LHCN-M2 (cell line): ENCODE measurements at places on chromosomes 16 and 17. TPM values are rescaled to one million over a fixed set of nuclear protein-coding genes. Genes with fewer than 3 reads are reported as not detected.
A peak's percentile ranks its signal among the peaks of the same experiment; 100 is the strongest.

DNA sequence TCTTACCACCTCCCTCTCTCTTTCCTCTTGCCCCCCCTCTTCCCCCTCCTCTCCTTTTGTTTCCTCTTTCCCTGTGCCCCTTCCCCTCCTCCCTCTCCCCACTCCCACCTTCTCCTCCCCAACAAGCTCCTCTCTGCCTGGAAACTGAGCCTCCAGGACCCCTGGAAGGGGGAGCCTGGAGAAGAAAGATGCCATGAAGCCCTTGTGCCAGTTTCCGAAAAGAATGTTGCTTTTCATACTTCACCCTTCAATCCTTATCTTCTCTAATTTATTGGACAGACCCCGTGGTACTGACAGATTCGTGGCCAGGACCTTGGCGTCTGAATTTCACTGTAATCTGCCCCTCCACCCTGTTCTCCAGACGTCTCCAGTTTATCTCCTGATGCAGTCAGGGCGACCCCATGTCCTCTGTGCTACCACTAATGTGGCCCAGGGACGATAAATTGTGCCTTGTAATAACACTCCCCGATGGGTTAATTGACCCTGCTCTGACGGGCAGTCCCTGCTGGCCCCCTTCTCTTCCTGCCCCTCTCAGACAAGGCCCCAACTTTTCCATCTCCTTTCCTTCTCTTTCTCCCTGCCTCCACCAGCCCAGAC is 138.4 kb upstream of the GSE1 start:
- DNase-seq = no peak

CD300LB gene
- total RNA-seq = not detected in 2 replicates

DNA sequence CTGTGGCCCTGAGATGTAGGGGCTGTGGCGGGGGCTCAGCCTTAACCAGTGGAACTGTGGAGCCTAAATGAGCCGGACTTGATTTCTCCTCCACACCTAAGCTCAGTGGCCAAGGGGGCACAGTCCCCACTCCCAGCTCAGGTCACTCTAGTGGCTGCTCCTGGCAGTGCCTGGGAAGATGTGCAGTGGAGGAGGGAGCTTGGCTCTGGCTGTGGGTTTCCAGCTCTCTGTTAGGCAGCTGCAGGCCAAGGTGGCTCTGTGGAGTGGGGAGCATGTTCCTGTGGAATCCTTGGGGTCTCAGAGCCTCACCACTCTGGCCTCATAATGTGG is 76.3 kb downstream of the AMFR start:
- DNase-seq = no peak

- peak; percentile 75 for DNase-seq
Measured at GRCh38 chr17:55783684-55784245, 32.9 kb downstream of the PCTP start.

IL34 gene
- total RNA-seq = 0.13 and 4.1 TPM in 2 replicates

ZNF821 gene
- 6.6 and 7.4 TPM in 2 replicates for total RNA-seq

SLFN12L gene
- total RNA-seq = 0.19 TPM in 1 of 2 replicates, not detected in the other

DNA sequence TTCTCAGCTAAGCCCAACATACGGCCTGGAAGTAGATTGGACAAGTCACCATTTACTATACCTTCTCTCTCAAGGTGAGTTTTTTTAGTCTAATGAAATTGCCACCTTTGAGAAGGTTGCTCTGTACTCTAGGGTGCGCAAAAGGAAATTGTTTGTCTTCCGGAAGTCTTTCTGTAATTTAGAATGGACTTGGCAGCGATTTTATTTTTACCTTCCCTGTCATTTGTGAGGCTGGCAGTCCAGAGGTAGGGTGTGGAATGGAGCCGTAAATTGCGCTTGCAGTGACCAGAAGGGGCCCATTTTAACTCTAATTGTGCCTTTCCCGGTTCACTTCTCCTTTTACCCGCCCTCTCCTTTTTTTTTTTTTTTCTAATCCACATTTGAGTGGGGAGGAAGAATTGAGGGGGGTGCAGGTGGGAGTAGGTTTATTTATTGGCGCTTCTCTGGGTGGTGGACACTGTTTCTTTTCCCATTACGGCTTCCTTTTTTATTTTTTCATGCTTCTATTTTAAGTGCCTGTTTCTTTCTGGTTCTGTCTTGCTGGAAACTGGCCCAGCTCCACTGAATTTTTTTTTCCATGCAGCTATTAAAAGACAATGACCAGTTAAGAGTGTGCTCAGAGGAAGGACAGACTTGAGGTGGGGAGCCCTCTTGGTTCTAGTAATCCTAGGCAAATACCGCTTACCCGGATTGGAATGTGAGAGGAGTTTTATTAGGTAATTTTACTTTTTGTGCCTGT is 89.7 kb upstream of the CLEC18A start:
- peak; percentile 35 for DNase-seq

CHST4 gene
- total RNA-seq = 0.17 TPM in 1 of 2 replicates, not detected in the other

DNA sequence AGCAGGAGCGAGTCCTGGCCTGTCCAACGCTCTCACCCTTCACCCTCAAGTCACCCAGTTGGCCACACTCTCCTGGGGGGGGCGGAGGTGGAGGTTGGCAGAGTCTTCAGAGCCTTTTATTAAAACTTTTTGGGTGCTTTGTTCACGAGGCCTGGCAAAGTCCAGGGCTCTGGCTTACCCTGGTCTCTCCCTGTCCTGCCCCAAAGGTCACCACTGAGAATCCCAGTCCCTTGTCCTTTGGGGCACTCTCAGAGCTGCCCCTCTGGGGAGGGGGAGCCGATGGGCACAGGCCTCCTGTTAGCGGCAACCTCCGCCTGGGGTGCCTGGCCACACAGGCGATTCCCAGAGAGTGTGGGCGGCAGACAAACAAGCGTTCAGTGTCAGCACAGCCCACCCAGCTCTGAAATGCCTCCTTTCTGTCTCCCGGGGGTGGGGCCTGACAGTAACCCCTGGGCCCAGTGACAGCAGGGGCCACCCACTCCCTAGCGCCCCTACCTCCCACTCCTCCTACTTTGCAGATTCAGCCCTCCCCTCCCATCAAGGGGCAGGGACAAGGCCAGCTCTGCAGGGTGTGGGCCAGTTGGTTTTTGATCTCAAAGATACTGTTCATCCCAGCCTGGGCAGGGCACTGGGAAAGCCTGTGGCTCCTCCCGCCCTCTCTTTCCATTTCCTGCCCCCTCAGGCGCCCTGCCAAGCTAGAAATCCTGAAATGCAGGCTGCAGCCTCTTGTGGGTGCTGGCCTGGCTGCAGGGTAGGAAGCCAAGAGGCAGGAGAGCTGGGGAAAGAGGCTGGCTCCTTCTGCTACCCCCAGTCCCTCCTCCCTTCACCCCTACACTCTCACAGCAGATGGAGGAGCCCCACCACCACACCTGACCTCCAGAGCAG is 36.6 kb upstream of the EMP2 start:
- peak; percentile 42 for DNase-seq

GRCh38 chr17:45914047-45914717 is 19.8 kb downstream of the MAPT start:
- DNase-seq = no peak

- DNase-seq = no peak
Measured at GRCh38 chr17:48532261-48532660, 1.4 kb upstream of the HOXB1 start.

GRCh38 chr16:53159781-53160436 is 105.1 kb downstream of the CHD9 start:
- peak; percentile 56 for DNase-seq

SOST gene
- not detected in 2 replicates for total RNA-seq

GPR179 gene
- under 0.01 TPM in 1 of 2 replicates, not detected in the other for total RNA-seq

SCNN1G gene
- not detected in 2 replicates for total RNA-seq

- DNase-seq = no peak
Measured at GRCh38 chr17:83173914-83174361, 94.5 kb downstream of the METRNL start.

DNA sequence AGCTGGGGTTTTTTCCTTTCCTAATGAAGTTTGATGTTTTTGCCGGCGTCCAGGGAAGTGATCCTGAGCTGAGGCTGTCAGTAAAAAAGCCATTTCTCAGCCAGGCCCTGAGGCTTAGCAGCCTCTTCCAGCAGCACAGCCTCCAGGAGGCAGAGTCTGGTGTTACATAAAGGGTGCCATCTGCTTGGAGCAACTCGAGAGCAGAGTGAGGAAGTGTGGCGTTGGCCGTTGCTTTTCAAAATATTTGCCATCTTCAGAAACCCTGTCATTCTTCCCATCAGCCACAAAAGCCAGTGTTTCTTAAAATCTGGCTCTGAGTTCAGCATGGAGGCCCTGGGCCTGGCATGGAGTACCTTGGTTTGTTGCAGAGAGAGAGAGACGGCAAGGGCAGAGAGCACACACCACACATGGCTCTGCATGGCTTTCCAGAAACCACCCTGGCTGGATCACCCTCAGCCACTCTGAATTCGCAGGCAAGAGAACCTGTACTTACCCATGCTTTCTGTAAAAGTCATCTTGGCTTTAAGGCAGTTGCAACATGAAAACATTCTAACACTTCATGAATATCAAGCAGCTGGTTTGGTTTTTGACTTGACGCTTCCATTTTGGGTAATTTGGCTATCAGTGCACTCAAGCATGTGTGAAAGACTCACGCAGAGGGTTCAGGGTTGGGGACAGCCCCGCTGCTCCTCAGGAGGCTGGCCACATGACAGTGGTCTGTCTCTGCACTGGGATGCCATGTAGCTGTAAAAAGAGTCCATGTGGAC is 21.0 kb downstream of the PMM2 start:
- no peak for DNase-seq

CACNB1 gene
- total RNA-seq = 3.8 and 4.0 TPM in 2 replicates

SPNS3 gene
- not detected in 2 replicates for total RNA-seq

DNA sequence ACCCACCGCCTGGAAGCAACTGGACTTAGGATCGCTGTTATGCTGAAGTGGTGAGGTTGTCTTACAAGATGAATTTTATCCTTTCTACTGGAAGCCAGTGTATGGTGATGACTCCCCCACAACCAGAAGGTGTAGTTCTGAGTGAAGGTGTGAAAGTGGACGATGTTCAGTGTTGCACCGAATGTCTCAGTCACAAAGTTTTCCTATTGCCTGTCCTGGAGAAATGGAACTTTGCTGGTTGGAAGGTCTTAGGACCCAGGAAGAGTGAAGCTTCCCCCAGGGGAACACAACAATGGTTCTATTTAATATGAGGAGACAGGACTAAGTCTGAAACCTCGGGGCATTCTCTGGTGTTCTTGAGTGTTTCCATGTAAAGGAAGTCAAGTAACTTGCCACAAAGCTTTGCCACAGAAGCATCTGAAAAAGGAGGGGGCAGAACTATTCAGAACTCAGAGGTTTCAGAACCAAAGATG is 44.2 kb downstream of the USP22 start:
- DNase-seq = no peak

DNA sequence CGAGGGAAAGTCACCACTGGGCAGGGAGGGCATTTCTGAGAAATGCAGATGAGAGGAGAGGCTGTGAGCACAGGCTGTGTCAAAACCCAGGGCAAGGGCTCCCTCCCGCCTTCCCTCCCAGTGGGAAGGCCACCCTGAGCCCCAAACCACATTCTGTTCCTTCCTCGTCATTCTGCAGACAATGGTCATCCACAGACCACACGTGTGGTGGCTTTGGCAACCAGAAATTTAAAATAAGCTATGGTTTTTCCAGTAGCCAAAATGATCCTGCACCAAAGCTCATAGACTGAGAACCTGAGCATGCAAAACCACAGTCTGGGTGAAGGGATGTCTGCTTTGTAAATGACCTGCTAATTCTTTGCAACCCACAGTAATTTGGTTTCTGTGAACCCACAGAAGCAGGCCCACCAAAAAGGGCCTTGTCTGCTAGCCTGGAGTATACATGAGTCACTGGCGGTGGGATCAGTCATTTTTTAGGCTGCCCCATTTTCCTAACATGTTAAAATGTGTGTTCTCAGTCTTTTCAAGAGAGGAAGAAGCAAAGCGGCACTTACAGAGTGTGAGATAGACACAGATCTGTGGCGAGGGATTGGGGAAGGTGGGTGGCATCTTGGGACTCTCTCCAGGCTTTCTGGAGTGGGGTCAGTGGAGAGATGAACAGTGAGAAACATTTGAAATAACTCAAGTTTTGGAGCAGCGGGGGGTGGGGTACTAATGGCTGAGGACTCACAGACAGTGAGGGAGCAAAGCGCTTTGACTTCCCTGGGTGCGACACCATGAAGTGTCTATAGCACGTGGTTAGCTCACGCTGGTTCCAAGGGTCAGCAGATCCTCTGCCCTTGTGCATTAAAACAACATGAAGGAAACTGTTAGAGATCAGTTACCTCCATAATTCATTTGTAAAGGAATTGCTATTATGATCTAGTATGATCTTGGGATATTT is 20.5 kb downstream of the GRB7 start:
- no peak for DNase-seq

DNA sequence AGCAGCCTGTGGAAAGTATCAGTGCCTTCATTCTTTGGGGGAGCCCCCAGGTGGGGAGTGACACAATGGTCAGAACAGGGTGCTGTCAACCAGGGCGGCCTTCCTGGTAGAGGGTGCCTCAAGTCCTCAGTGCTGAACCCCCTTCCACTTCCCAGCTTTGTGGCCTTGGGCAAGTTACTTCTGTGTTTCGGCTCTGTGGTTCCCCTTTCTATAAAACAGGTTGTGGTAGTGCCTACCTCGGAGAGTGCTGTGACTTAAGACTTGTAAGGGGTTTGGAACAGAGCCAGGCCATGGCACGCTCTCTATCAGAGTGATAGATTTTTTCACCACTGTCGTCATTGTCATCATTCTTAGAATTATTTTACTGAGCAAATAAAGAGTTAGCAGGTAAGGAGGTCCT is 141.1 kb downstream of the CCDC182 start:
- no peak for DNase-seq

SIRT7 gene
- 17.3 and 20.0 TPM in 2 replicates for total RNA-seq

CARHSP1 gene
- total RNA-seq = 220 and 222 TPM in 2 replicates

- no peak for DNase-seq
Measured at GRCh38 chr17:79000396-79001189, 9.0 kb downstream of the CANT1 start.

ADPRM gene
- 7.3 and 9.4 TPM in 2 replicates for total RNA-seq

ZNF785 gene
- 8.5 and 9.6 TPM in 2 replicates for total RNA-seq

- DNase-seq = no peak
Measured at GRCh38 chr16:89786474-89787364, 29.7 kb downstream of the FANCA start.

MAF gene
- total RNA-seq = 2.4 and 2.6 TPM in 2 replicates

- no peak for DNase-seq
Measured at GRCh38 chr17:39018267-39019134, 51.3 kb upstream of the FBXO47 start.

DNA sequence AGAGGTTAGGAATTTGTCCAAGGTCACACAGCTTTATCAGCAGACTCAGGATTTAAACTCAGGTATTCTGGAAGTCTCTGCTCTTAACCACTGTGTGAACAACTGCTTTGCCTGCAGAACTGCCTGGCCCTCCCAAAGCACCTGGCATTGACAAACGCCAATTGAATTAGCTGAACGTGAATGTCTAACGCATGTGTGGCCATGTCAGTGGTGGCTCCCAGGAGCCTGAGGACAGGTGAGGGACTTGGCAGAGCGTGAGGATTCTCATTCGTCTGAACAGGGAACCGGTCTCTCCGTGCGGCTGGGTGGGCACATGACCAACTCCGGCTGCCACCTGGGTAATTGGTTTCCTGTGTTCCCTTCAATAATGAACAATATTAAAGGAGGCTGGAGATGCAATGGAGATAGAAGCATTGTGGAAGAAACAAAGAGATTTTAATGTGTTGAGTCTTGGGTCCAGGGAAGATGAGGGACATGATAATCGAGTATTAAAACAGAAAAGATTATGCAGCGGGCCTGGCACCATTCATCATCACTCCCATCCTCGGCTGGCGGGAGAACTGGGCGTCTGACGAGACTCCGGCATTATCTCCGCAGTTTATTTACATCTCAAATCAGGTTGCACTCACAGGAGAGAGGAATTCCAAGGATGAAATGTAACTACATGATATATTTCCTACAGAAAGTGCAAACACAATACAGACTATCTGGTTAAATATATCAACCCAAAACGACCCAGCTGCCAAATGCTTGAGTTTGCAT is 113.5 kb downstream of the NPIPB5 start:
- no peak for DNase-seq

- DNase-seq = no peak
Measured at GRCh38 chr17:14910916-14911315, 354.2 kb downstream of the PMP22 start.

- no peak for DNase-seq
Measured at GRCh38 chr17:57881143-57881542, 31.3 kb upstream of the MRPS23 start.
